ENCODE measurements at places on chromosomes 6 and 20. TPM values are rescaled to one million over a fixed set of nuclear protein-coding genes. Genes with fewer than 3 reads are reported as not detected.

DNA sequence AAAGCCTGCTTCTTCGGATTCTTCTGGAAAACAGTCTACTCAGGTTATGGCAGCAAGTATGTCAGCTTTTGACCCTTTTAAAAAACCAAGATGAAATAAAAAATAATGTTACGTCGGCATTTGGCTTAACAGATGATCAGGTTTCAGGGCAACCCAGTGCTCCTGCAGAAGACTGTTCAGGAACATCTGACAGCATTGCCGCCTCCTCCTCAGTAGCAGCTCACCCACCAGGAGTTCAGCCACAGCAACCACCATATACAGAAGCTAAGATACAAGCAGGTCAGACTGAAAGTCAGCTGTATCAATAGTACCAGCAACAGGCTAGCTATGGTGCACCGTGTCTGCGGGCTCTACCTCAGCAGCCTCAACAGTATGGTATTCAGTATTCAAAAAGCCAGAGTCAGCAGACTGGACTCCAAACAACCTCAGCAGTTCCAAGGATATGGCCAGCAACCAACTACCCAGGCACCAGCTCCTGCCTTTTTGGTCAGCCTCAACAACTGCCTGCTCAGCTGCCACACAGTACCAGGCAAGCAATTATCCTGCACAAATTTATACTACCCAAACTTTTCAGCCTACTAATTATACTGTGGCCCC, 51.9 kb downstream of the BTBD9 start:
- H3K27me3 ChIP-seq, result no peaks in the 10 kb centered on the region
- no peak overlapping the region for H3K4me3 ChIP-seq
- DNase-seq, result no peak
- no peaks in the 10 kb centered on the region for H3K4me1 ChIP-seq
- H3K36me3 ChIP-seq, result peaks cover 9% of the 10 kb centered on the region

PROKR2 gene
- not detected for total RNA-seq

NHSL1 gene
- 0.54 TPM for total RNA-seq

GRCh38 chr20:62688855-62689460, 19.7 kb upstream of the NTSR1 start:
- no peak overlapping the region for H3K4me3 ChIP-seq
- no peak for DNase-seq
- no peaks in the 10 kb centered on the region for H3K27me3 ChIP-seq
- no peaks in the 10 kb centered on the region for H3K36me3 ChIP-seq

DNA sequence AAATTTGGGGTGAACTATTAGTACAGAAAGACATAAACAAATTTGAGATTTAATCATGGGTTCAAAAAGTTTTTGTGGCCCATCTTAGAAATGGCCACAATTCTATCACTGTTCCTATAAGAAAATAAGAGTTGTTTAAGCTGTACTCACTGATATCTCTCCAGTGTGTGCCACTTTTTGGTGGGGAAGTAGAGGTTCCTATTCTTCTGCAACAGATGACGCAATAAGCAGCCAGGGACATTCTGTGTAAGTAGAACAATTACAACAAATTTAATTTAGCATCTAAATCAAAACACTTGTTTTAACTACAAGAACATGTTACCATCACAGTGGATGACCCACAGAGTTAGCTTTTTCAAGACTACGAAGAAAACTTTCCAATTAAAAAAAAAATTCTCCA, 9.9 kb downstream of the SERAC1 start:
- peaks cover 2% of the 10 kb centered on the region for H3K4me1 ChIP-seq
- DNase-seq, result no peak
- no peak overlapping the region for H3K4me3 ChIP-seq
- peaks cover 20% of the 10 kb centered on the region for H3K36me3 ChIP-seq

GCNT2 gene
- 5.0 TPM for total RNA-seq

DNA sequence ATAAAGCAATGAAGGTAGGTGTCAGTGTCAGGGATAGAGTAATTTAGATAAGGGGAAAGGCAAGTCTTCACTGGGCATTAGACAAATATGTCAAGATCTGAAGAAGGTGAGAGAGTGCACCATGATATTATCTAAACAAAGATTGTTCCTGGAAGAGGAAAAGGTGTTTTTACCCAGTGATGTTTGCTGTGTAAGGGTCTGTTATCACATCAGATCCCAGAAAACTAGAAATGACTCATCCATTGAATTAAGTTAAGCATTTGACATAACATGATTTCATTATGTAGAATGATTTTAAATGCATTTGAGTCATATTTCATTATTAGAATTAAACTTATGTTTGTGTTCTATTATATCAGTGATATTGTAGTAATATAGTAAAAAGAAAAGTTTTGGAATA, 1279.5 kb upstream of the CITED2 start:
- DNase-seq, result no peak
- H3K36me3 ChIP-seq, result no peaks in the 10 kb centered on the region
- no peaks in the 10 kb centered on the region for H3K4me1 ChIP-seq
- no peak overlapping the region for H3K4me3 ChIP-seq
- H3K27ac ChIP-seq, result no peak overlapping the region

FUT9 gene
- total RNA-seq, result not detected

GRCh38 chr6:36642913-36643817, 35.3 kb upstream of the CDKN1A start:
- H3K27ac ChIP-seq, result no peak overlapping the region
- peaks cover 2% of the 10 kb centered on the region for H3K27me3 ChIP-seq
- no peaks in the 10 kb centered on the region for H3K4me1 ChIP-seq
- H3K36me3 ChIP-seq, result no peaks in the 10 kb centered on the region
- DNase-seq, result no peak

IL17A gene
- 0.62 TPM for total RNA-seq

DNA sequence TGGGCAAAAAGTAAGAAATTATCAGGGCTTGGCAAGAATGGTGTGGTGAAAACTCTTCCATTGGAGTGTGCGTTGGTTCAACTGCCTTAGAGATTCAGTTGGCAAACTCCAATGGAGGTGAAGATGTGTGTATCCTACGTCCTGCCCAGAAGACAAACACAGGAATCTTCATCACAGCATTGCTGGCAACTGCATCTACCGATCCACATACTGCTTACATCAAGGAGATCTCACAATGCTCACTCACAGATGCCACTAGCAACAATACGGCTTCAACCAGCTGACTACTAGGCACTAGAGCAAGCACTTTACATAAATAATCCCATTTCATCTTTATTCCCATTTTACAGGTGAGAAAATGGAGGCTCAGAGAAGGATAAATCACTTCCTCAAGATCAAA, 10.0 kb upstream of the SPO11 start:
- no peaks in the 10 kb centered on the region for H3K36me3 ChIP-seq
- DNase-seq, result no peak
- no peaks in the 10 kb centered on the region for H3K4me1 ChIP-seq
- H3K27ac ChIP-seq, result no peak overlapping the region
- peaks cover 31% of the 10 kb centered on the region for H3K27me3 ChIP-seq

- no peak overlapping the region for H3K4me3 ChIP-seq
- peaks cover 36% of the 10 kb centered on the region for H3K36me3 ChIP-seq
- peaks cover 40% of the 10 kb centered on the region for H3K4me1 ChIP-seq
- no peak for DNase-seq
Observed at GRCh38 chr6:144159223-144159622, 8.9 kb downstream of the STX11 start.

GRCh38 chr20:1830240-1830639, 65.0 kb upstream of the SIRPA start:
- no peak overlapping the region for H3K27ac ChIP-seq
- H3K4me1 ChIP-seq, result no peaks in the 10 kb centered on the region
- H3K36me3 ChIP-seq, result no peaks in the 10 kb centered on the region
- H3K4me3 ChIP-seq, result no peak overlapping the region
- H3K27me3 ChIP-seq, result peaks cover 8% of the 10 kb centered on the region

GRCh38 chr6:53041356-53041755, 23.8 kb upstream of the FBXO9 start:
- no peak overlapping the region for H3K27ac ChIP-seq
- H3K36me3 ChIP-seq, result peaks cover 27% of the 10 kb centered on the region

- H3K4me3 ChIP-seq, result no peak overlapping the region
- DNase-seq, result no peak
- H3K27ac ChIP-seq, result no peak overlapping the region
- H3K36me3 ChIP-seq, result no peaks in the 10 kb centered on the region
- peaks cover 9% of the 10 kb centered on the region for H3K27me3 ChIP-seq
Observed at GRCh38 chr6:142035890-142036289, 96.8 kb upstream of the GJE1 start.

CLIC5 gene
- 3.7 TPM for total RNA-seq

GZF1 gene
- total RNA-seq, result 12.3 TPM

- H3K27me3 ChIP-seq, result peaks cover 3% of the 10 kb centered on the region
- DNase-seq, result no peak
- no peak overlapping the region for H3K4me3 ChIP-seq
- no peak overlapping the region for H3K27ac ChIP-seq
- H3K4me1 ChIP-seq, result no peaks in the 10 kb centered on the region
- H3K36me3 ChIP-seq, result no peaks in the 10 kb centered on the region
Observed at GRCh38 chr6:3788408-3789017, 37.0 kb upstream of the PXDC1 start.

DNA sequence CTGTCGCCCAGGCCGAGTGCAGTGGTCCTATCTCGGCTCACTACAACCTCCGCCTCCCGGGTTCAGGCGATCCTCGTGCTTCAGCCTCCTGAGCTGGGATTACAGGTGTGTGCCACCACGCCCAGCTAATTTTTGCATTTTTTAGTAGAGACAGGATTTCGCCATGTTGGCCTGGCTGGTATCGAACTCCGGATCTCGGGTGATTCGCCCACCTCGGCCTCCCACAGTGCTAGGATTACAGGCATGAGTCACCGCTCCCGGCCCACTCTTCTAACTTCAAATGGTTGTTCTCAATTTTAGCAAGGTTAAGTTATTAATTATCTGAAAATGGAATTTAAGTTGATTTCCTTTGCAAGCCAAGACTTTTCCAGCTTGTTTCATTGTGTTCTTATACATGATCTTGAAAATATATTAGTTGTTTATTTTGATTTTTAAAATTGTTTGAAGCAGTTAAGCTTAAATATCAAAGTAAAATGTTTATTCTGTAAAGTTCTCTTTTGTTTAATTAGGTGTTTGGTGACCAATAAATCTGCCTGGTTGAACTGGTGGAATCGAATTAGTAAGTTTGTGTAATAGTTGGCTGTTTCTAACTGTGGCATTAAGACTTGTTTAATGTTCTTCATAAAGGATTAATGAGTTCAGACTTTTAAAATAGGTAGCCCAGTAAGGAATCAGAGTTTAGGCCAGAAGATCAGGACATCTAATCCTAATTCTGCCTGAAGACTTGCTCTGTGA, 2.3 kb downstream of the PM20D2 start:
- DNase-seq, result no peak
- H3K4me3 ChIP-seq, result peak overlapping the region; percentile 28
- H3K27me3 ChIP-seq, result peaks cover 5% of the 10 kb centered on the region
- H3K4me1 ChIP-seq, result peaks cover 37% of the 10 kb centered on the region

GRCh38 chr6:116568821-116569755, 2.2 kb upstream of the RWDD1 start:
- H3K4me3 ChIP-seq, result peak overlapping the region; percentile 8
- no peak overlapping the region for H3K27ac ChIP-seq
- peaks cover 5% of the 10 kb centered on the region for H3K27me3 ChIP-seq
- peaks cover 49% of the 10 kb centered on the region for H3K4me1 ChIP-seq
- DNase-seq, result no peak
- H3K36me3 ChIP-seq, result peaks cover 2% of the 10 kb centered on the region

DNA sequence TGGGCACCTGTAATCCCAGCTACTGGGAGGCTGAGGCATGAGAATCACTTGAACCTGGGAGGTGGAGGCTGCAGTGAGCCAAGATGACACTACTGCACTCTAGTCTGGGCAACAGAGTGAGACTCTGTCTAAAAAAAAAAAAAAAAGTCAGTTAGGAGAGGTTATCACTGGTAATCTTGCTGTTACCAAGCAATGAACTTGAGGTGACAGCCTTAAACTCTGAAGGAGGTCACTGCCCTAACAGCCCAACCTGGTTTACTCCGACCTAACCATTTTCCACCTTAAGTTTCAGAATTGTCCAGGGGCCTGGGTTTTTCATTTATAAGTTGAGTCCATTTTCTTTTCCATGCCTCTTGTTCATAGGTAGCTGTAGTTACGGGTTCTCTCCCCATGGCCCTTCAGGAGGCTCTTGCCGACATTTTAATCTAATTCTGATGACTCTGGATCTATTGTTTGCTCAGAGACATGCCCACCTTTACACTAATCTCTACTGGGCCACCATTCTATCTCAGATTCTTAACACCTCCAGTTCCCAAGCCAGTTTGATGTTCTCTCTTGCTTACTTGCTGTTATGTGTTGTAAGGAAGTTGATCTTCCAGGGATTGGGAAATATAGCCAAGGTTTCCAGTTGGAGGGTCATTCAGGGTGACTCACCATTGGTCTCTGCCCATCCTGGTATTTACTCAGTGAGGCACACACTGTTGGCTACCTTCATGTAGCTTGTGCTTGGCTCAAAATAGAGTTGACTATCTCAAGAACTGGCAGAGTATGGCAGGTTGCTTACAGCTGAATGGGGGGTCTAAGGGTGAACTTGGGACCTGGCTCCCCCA, 29.1 kb downstream of the SHLD1 start:
- peaks cover 5% of the 10 kb centered on the region for H3K4me1 ChIP-seq
- H3K36me3 ChIP-seq, result peaks cover 24% of the 10 kb centered on the region
- DNase-seq, result no peak
- no peak overlapping the region for H3K27ac ChIP-seq
- no peak overlapping the region for H3K4me3 ChIP-seq

- no peaks in the 10 kb centered on the region for H3K4me1 ChIP-seq
- H3K27ac ChIP-seq, result no peak overlapping the region
- no peak overlapping the region for H3K4me3 ChIP-seq
- H3K27me3 ChIP-seq, result no peaks in the 10 kb centered on the region
- DNase-seq, result no peak
Observed at GRCh38 chr20:60035-60918, 27.2 kb upstream of the DEFB125 start.

DNA sequence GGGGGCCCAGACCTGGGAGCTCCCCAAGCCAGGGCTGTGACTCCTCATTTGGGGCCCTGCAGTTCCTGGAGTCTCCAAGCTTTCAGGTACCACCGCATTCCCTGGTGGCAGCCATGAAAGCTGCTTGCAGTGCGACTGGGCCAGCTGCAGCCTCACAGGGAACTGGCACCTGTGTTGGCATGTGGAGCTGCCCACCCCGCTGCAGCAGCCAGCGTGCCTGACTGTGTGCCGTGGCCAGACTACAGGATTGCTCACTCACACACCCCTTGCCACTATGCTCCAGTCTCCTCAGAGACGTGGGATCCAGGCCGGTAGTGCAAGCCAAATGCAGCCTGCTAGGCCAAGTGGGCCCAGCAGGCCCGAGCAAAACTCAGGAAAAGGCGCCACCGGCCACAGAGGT, 450.7 kb downstream of the COL12A1 start:
- no peak overlapping the region for H3K4me3 ChIP-seq
- no peaks in the 10 kb centered on the region for H3K4me1 ChIP-seq
- no peaks in the 10 kb centered on the region for H3K36me3 ChIP-seq
- H3K27me3 ChIP-seq, result no peaks in the 10 kb centered on the region
